ENCODE measurements at places on chromosomes 6 and 20.
A peak's percentile ranks its signal among the peaks of the same experiment; 100 is the strongest.

GRCh38 chr6:39377539-39377950 lies 55.0 kb upstream of the KCNK16 start:
- peak; percentile 72 for DNase-seq

DNA sequence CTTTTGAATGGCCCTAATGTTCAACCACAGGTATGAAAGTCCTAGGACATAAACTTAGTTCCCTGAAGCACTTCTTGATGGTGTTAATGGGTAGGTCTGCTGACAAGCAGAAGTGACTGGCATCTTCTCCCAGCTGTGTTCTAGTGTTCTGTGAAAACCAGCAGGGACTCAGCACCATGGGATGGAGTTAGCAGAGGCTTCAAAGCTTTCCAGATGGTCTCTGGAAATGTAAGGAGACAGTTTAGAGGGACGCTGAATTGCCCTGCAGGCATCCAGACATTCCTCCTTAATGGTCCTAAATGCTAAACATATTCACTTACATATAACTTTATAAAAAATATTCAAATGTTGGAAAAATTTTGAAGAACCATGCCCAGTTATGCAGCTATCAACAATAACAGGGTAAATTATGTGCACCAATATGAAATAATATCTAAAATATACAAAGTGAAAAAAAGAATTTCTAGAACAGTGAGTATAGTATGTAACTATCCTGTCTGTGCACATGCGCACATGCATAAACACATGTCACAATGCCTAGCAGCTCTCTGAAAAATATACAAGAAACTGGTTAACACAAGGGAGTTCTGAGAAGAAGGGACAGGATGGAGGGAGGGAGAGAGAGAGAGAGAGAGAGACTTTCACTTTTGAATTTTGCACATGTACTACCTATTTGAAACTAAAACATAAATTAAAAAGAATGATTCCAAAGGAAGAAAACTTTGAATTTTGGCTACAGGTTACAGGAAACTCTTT lies 87.2 kb downstream of the PRDM1 start:
- no peak for DNase-seq

- no peak for DNase-seq
Measured at GRCh38 chr6:20204512-20204894, 7.8 kb downstream of the MBOAT1 start.

DNA sequence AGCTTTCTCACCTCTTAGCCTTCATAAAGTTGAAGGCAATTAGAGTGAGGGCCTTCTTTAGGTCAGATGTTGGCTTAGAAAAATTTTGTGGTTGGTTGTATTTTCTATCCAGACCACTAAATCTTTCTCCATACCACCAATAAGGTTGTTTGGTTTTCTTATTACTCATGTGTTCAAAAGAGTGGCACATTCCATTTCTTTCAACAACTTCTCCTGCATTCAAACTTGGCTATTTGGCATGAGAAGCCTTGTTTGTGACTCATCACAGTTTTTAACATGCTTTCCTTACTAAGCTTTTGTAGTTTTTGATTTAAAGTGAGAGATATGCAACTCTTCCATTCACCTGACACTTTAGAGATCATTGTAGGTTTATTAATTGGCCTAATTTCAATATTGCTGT lies 949.6 kb downstream of the TBC1D32 start:
- DNase-seq: no peak

DNA sequence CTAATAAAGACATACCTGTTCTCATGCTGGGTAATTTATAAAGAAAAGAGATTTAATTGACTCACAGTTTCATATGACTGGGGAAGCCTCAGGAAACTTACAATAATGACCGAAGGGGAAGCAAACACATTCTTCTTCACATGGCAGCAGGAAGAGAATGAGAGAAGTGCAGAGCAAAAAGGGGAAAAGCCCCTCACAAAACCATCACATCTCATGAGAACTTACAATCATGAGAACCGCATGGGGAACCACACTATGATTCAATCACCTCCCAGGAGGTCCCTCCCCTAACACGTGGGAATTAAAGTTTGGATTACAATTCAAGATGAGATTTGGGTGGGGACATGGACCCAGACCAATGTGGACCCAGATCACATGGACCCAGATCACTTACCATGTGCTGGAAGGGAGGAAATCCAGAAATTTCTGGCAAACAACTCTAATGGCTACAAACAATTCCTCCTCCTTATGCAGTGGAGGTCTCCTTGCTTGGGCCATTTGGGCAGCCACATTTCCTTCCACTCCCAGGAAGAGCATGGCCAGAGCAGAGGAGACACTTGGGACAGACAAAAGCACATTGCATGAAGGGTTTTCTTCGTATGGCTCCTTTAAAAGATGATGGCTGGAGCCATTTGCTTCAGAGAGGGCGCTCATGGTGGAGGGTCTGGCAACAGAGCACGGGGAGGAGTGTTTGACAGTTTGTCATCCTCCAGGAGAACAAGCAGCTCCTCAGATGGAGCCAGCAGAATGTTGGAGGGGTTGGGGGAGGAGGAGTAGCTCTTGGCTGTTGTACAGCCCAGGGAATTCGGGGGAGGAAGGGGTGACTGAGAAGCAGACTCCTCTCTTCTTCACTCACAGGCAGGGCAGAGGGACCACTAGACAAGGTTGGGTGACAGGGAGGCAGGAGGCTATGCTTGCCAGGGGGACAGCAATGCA lies 30.4 kb downstream of the SERPINB9 start:
- no peak for DNase-seq

DNA sequence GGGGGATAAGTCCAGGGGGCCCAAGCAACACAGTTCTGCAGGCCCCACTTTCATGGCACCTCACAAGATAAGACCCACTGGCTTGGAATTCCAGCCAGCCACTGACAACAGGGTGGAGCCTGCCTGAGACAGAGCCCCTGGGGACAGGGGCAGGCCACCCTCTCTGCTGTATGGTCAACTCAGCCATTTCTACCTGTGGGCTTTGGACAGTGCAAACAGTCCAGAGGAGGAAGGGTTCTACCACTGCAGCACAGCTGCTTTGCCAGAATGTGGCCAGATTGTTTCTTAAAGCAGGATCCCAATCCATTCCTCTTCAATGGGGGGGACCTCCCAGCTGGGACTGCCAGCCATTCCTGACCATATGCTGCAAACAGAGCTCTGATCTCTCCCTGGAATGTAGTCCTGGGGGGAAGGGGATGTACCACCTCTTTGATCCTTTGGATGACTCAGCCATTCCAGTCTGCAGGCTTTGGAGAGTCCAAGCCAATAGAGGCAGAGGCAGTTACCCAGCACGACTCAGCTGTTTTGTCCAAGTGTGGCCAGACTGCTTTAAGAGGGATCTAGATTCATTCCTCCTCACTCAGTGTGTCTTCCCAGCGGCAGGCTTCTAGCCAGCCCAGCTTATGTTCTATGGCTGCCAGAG lies 842.2 kb downstream of the EPHA7 start:
- peak; percentile 35 for DNase-seq

GRCh38 chr20:59825944-59826759 lies 107.3 kb downstream of the SYCP2 start:
- no peak for DNase-seq

GRCh38 chr20:17012546-17013226 lies 214.2 kb upstream of the PCSK2 start:
- peak; percentile 17 for DNase-seq

DNA sequence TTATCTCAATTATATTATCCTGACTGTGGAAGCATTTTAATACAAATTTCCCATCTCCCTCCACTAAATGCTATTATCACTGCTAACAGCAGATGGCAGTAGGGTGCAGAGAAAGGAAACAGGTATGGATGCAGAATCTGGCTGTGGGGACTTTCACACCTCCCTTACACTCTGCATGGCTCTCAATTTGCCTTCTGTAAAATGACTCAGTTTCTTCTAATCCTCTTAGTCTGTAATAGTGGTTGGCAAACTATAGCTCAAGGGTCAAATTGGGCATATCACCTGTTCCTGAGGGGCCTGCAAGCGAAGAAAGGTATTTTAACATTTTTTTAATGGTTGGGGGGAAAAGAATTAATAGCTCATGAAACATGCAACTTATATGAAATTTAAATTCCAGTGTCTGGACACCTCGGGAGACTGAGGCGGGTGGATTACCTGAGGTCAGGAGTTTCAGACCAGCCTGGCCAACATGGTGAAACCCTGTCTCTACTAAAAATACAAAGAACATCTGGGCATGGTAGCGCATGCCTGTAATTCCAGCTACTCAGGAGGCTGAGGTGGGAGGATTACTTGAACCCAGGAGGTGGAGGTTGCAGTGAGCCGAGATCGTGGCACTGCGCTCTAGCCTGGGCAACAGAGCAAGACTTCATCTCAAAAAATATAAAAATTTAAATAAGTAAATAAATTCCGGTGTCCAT lies 83.5 kb downstream of the ZMYND8 start:
- DNase-seq: peak; percentile 65

DNA sequence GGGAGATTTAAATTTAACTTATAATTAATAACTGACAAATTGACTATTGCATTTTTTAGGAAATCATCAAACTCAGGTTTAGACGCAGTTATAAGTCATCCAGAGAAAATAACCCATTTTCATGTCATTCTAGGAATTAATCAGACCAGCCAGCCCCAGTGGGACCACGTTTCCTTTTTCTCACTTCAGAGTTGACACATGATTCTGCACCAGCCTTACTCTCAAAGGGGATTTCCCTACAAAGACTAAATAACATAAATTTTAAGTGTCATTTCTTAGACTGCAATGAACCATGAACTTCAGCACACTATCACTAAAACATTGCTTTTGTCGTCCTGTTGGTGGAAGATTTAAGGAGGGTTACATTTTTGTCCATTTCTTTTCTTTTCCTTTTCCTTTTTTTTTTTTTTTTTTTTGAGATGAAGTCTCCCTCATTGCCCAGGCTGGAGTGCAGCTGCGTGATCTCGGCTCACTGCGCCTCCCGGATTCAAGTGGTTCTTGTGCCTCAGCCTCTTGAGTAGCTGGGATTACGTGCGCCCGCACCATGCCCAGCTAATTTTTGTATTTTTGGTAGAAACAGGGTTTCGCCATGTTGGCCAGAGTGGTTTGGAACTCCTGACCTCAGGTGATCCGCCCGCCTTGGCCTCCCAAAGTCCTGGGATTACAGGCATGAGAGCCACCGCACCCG lies 3.6 kb downstream of the IPCEF1 start:
- DNase-seq: peak; percentile 18

- no peak for DNase-seq
Measured at GRCh38 chr20:32206760-32207625, 550 bp downstream of the PLAGL2 start.

GRCh38 chr20:37392441-37393195 lies 46.7 kb downstream of the SRC start:
- DNase-seq: no peak

GRCh38 chr20:52972190-52972937 lies at the start of gene TSHZ2:
TSHZ2 (plus strand) TSS chr20:52972358; CDS start chr20:52973294, 936 bp downstream.
- peak; percentile 59 for DNase-seq

DNA sequence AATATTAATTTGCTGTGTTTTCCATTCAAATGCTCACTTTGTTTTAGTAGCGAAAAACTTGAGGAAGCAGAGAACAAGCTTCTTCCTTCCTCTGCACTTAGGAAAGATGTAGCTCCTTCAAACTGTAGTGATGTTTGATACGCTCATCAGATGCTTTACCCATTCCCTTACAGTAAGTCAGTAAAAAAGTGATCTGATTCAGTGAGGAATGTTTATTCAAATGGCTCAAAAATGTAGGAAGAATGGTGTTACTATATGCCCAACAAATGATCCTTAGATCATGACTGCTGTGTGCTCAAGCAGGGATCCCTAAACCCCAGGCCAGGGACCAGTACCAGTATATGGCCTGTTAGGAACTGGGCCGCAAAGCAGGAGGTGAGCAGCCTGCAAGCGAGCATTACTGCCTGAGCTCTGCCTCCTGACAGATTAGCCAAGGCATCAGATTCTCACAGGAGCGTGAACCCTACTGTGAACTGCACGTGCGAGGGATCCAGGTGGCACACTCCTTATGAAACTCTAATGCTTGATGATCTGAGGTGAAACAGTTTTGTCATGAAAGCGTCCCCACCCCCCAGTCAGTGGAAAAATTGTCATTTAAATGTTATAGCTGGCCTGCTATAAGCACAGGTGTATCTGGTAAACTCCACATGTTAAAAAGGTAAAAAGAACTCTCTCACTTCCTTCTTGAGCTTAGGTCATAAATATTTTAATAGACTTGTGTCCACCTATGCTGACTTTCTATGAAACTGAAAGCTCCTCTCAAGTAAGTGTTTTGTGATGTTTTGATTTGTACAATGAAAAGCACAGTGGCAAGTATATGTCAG lies 187.2 kb downstream of the FOXC1 start:
- no peak for DNase-seq

DNA sequence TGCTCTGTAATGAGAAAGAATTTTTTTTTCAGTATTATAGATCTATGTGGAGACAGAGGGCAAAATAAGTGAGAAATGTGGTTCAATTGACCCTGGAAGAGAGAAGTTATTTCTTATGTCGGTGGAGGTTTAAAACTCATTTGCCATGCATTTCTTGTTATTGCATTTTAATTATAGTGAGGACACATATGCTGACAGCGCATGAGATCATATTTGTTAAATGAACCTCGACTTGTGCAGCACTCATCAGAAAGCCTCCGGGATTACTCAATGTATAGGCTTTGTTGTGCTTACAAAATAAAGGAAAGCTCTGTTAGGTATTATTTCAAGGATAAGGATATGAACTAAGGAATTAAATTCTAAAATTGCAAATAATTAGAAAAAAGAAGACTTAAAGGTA lies 915.1 kb upstream of the MAP3K7 start:
- DNase-seq: no peak

DNA sequence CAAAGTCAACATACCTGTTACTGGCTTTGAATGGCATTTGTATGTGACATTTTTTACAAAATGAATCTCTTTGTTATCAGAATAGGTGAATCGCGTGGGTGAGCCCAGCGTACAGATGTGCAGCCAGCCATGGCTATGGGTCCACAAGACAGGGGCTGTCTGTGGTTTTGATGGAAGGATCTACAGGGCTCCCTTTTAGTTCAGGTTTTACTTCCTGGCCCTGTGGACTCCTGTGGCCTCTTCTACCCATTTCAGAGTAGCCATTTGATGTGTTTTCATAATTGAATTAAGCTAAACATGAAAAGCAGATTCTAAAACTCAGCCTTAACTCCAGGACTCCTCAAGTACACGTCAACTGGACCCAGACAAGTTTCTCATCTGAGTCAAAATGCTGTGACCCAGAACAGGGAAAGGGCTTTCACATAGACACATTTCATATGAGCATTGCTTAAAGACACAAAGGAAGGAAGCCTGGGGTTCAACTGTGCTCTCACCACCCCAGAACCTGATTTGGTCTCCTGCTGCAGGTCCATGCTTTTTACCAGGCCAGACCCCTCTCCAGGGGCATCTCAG lies 105.3 kb upstream of the NAA20 start:
- DNase-seq: no peak

DNA sequence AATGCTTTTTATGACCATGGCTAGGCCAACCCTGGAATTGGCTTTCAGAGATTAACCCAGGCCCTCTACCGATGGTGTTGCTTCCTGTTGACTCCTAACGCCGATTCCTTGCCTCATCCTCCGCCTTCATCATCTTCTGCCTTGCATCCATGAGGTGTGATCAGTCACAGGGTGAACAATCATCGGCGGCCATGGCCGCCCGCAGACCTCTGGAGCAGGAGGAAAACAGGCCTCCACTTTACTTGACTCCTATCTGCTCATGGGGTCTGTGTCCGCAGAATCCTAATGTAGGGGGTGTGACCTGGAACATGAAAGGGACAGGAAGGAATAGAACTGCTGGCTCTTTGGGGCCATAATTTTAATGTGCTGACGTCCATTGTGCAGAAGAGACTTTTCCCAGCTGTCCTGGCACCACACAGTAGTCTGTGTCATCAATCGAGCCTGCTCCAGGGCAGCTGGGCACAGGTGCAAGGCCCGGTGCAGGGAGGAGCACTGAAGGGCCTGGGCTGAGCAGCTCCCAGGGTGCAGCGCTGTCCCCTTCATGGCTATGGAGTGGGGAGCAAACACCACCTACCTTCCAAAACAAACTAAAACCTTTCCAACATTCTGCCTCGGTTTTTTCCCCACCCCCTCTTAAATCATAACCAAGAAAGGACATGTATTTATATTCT lies 8.0 kb downstream of the SLC22A3 start:
- no peak for DNase-seq
